ENCODE measurements at places on chromosomes 11 and 22. TPM values are rescaled to one million over a fixed set of nuclear protein-coding genes. Genes with fewer than 3 reads are reported as not detected.

ARHGAP8 gene
- 0.17 TPM for total RNA-seq

C11orf87 gene
- not detected for total RNA-seq

LRFN4 gene
- 14.5 TPM for total RNA-seq

PRG3 gene
- not detected for total RNA-seq

TIRAP gene
- 4.8 TPM for total RNA-seq

CD3D gene
- not detected for total RNA-seq

SLC37A2 gene
- 0.26 TPM for total RNA-seq

MRGPRD gene
- not detected for total RNA-seq

MFRP gene
- not detected for total RNA-seq

DNA sequence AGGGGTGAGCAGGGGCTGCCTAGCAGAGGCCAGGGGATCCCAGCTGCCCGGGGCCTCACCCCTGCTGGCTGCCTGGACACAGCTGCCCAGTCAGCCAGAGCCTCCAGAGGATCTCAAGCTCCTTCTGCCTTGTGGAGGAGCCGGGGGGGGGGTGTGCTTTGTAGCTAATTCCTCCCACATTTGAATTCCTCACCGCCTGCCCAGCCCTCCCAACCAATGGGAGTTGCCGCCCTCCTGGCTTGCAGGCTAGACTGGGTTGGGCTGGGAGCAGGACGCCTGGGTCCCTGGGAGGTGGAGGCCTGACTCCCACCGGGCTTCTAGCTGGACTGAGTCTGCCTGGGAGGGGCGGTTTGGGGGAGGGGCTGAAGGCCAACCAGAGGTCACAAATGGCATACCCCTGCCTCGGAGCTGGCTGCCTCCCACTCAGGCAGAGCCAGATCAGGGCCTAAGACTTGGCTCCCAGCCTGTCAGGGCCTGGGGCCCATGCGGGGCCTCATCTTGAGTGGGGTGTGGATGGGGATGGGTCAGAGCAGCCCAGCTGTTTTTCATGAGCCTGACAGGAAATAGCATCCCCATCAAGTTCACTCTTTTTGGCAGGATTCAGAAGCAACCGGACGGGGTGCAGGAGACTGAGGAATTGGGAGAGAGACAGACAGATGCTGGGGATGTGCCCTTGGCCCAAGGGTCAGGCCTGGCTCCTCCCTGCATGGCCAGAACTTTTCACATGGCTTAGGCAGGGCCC, 29.2 kb upstream of the PDE2A start:
- peak; percentile 69 for DNase-seq

DNA sequence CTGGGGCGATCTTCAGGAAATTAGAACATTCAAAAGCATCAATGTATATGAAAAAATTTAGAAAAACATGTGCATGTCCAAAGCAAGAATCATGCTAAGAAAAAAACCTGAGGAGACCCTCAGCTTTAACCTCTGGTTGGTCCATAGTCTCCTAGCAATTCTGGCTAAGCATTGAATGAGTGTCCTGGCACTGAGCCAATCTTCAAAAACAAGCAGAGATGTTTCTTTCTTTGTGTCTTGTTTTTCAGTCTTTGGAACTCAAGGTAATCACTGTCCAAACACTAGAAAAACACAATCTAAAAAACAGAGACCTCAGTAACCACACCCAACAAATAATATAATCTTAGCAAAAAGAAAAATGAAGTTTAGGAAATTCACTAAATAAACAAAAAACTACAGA, 205.4 kb upstream of the CARD18 start:
- DNase-seq: no peak

DNA sequence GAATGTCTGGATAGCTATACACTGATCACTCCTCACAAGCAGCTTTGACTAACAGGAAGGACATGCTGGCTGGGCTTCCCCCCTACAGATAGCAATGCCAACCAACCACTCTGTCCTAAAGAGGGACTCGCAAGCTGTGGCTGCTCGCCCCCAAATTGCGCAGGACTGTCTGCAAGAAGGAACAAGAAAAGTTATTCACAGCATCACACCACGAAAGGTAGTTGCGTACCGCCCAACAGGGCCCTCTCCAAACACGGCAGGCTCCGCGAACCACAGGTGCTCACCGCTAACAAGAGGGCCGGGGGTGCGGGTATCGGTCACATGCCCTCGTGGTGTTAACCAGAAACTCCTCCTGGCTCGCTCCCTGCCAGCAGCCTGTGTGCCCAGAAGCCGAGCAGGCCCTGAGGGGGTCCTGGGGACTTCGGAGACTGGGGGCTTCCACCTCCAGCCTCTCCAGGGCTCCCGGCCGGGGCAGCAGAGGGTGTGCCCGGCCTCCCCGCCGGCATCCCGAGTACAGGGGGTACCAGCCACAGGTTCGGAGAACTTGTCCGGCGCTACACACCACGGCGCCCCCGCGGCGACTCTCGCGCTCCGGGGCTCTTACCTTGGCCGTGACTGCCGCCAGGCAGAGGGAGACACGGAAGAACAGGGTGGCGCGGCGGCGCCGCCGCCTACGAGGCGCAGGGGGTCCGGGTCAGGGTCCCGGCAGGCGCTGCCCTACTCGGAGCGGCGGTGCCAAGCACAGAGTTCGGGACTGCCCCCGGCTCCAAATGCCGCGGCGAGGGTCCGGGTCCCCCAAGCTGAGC, 682 bp downstream of the LARGE1 start:
- peak; percentile 28 for DNase-seq

- peak; percentile 13 for DNase-seq
Measured at GRCh38 chr22:42261296-42261695, 9.2 kb downstream of the TCF20 start.

DNA sequence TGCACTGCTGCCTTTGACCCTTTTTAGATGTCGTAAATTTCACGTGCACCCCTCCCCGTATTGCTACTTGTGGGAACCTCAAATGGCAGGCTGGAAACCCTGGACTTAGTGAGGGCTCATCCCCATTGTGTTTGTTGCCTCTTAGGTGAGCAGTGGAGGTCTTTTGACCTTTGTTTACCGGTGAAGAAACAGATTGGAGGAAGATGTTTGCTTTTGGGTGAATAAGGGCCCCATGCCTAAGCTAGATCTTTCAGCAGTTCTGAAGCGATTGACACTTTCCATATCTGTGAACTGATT, 782 bp downstream of the SMARCB1 start:
- DNase-seq: no peak

GRCh38 chr11:96373826-96374225, 15.9 kb downstream of the CCDC82 start:
- DNase-seq: no peak

DNA sequence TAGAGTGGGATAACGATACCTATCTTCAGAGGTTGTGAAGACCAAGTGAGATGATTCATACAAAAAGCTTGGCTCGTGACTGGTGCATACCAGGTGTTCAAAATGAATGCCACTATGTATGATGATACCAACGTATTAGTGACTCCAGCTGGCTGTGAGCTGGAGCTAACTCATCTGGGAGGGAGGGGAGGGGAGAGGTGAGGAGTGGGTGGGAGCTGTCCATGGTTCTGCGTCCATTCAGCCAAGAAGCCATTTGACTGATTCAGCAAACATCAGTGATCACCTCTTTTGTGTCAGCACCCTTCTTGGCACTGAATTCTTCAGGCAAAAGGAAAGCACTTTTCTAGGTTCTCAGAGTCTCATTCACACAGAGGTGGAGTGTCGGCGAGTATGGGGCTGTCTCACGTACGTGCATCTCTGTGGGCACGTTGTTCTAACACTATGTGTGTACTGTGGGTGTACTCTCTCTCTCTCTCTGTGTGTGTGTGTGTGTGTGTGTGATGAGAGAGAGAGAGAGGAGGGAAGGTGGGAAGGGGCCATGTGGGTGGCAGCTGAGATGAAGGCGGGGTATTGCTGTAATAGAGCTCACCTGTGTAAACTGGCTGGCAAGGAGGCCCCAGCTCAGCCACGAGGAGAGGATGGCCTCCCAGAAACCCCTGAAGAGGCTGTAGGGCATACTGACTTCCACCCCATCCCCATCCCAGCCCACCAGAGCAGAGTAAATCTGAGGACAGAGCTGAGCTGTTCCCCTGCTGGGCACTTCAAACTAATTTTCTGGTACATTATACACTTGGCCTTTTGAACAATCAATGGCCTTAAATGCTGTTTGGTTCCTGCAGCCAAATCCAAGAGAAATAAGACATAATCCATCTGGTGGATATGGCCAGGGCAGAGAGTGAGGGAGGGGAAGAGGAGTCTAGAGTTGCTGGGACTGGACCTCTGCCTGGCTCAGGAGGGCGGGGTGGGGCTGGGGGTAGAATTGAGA, 96.1 kb upstream of the THY1 start:
- DNase-seq: peak; percentile 37

DNA sequence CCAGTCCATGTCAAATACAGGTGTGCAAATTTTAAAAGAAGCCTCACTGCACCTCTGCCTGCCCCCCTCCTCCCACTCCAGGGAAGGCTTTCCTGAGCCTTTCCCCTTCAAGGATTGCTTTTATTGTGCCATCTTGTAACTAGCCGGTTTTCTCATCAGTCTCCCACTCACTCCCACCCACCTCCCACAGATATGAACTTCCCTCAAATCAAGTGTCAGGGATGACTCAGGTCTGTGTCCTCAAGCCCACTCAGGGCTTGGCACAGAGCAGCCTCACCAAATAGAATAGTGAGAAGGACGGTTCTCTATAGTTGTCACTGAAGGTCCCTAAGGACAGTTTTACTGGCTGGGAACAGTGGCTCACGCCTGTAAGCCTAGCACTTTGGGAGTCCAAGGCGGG, 43.0 kb downstream of the THAP12 start:
- DNase-seq: no peak

- no peak for DNase-seq
Measured at GRCh38 chr11:3860375-3860774, 4.9 kb downstream of the STIM1 start.

- no peak for DNase-seq
Measured at GRCh38 chr11:76368490-76368889, 12.4 kb downstream of the THAP12 start.

DNA sequence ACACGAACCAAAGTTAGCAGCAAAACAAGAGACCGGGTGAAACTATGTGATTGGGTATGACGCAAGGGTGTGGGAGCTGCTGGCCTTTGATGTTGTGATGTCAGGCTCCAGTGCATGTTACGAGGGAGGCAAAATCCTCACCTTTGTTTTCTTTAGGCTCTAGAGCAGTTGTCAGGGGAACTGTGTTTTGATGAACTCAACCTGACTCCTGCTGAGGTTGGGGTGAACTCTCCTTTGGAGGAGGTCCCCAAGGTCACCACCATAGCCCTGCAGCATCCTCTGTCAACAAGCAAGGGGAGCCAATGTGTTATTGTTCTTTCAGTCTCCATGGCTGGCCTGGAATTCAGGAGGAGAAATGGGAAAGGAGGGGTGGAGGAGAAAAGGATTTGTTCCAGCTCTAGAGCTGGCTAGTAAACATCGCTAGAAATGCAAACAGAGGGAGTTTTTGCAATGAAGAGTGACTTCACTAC, 33.8 kb downstream of the RASSF10 start:
- DNase-seq: no peak

DNA sequence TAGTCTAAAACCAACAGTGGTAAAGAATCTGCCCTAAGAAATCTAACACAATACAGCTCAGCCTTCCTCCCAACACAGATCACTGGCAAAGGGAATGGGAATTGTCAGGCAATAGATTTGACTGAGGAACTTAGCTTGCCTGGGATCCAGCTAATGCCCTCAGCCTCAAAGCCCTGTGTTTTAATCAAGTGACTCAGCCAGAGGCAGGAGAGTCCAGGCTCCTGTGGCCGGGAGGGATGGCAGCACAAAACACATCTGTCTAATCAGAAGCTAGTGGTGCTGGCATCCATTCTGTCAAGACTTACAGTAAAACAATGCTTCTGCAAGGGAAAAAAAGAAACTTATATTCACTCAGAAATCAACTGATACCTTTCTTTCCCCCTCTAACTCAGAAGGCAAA, 5.6 kb downstream of the SYTL2 start:
- DNase-seq: no peak

GRCh38 chr11:26649884-26650283, 72.0 kb downstream of the SLC5A12 start:
- DNase-seq: peak; percentile 55

- no peak for DNase-seq
Measured at GRCh38 chr22:22019659-22020424, 37.3 kb upstream of the TOP3B start.

DNA sequence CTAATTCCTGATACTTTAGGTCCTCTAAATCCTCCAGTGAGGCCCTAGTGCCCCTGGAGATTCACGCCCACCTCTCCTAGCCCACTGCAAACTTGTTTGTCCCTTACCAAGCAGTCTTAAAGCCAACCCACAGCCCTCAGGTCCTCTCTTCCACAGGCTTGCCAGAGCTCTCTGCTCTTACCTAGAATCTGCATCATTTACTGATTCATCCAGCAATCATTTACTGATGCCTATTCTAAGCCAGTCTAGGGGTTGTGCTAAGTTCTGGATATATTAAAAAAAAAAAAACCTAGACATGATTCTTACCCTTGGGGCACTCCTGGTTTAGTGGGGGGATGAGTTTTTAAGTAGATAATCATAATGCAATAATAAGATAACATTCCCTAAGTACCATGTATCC, 43.0 kb upstream of the PLET1 start:
- DNase-seq: no peak

GRCh38 chr11:20881328-20882079, 212.1 kb downstream of the NELL1 start:
- DNase-seq: no peak

GRCh38 chr22:22022947-22023534, 40.5 kb upstream of the TOP3B start:
- DNase-seq: no peak

DNA sequence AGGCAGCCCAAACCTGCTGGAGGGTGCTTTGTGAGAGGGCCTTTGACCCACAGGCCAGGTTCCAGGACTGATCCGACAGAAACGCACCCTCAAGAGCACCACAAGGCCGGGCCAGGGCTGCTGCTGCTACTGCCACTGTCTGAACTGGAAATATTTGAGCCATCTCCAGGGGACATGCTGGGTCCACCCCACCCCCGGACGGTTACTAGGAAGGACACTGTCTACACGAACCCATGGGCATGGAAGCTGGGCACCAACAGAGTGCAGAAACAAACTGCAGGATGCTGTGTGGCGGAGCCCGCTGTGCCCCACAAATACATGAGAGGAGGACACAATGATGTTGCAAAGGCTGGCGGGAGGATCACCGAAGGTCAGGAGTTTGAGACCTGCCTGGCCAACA, 283.7 kb downstream of the CTTN start:
- no peak for DNase-seq

DNA sequence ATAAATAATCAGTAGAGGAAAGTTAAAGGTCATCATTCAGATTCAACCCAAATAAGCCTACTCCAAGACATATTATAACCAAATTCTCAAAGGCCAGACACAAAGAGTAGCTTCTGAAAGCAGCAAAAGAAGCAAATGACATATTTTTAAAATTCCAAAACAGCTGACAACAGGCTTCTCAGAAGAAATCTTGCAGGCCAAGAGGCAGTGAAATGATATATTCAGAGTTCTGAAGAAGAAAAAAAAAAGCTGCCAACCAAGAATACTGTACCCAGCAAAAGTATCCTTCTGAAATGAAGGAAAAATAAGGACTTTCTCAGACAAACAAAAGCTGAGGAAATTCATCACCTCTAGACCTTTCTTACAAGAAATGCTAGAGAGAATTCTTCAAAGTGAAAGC, 787.1 kb upstream of the TENM4 start:
- no peak for DNase-seq

DNA sequence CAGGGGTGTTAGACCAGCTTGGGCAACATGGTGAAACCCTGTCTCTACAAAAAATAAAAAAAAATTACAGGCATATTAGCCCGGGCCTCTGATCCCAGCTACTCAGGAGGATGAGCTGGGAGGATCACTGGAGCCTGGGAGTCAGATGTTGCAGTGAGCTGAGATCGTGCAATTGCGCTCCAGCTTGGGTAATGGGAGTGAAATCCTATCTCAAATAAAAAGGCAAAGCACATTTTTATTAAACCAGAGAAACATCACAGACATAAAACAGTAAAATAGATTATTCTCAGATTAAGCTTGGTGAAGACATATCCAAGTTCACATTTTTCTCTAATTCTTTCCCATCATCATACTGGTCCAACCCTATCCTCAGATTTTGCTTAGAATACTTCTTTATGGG, 30.1 kb upstream of the XBP1 start:
- no peak for DNase-seq

All from fibroblast of lung (primary cell).